ENCODE measurements at places on chromosomes 1 and 21.
A peak's percentile ranks its signal among the peaks of the same experiment; 100 is the strongest.

- DNase-seq: peak; percentile 17
Observed at GRCh38 chr1:73673971-73674370, 524.0 kb downstream of the LRRIQ3 start.

DNA sequence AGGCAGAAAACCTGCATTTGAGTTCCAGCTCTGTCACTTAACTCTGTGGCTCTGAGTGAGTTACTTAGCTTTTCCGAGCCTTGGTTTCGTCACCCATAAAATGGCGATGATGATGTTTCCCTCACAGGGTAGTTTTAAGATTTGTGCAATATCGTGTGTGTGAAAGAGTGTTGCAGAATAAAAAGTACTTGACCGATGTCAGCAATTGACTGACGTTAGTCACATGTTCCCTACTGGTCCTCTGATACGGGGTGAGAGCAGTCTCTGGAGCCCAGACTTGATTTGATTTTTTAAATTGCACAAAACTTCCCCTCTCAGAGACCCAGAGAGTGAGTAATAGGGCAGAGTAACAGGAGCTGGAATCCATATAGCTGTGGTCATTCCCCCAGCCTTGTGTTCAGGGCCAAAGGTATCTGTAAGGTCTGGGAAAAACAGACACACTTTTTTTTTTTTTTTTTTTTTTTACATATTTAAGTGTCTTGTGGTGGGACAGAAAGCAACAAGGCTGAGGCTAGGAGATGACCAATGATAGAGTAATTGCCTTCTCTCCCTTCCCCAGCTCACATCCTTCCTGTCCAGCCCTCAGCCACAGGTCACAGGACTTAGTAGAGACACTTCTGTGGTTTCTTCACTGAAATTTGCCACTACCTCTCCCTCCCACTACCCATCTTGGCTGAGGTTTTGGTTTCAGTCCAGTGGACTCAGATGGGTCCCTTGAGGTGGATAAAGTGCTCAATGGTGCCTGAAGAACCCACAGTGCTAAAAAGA is 2.0 kb downstream of the FCER1G start:
- DNase-seq: no peak

- DNase-seq: peak; percentile 83
Observed at GRCh38 chr1:109773203-109773899, 9.6 kb upstream of the EPS8L3 start.

GRCh38 chr1:230573658-230574057 is 68.6 kb upstream of the COG2 start:
- no peak for DNase-seq

DNA sequence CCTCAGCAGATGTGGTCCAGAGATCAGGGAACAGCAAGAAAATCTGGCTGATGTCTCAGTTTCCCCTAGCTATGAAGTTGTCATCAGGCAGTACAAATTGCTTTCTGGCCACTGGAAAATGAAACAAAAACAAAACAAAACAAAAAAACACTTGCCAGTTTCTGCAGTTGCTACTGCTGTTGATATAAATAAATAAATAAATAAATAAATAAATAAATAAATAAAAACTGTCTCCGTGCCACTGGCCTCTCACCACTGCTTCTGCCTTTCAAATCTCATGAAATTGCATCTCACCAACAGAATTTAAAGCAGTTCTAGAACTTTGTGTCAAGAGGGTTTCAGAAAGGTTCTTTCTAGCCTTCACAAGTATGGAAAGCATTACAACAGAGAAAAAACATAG is 62.9 kb downstream of the C1orf87 start:
- no peak for DNase-seq

GRCh38 chr21:19864476-19864875 is 1133.7 kb upstream of the NCAM2 start:
- no peak for DNase-seq

- no peak for DNase-seq
Observed at GRCh38 chr1:36172983-36173382, 17.0 kb downstream of the MAP7D1 start.

GRCh38 chr1:189859385-189859977 is 618.2 kb downstream of the BRINP3 start:
- peak; percentile 73 for DNase-seq

GRCh38 chr1:109803901-109804331 is 40.2 kb upstream of the EPS8L3 start:
- no peak for DNase-seq

DNA sequence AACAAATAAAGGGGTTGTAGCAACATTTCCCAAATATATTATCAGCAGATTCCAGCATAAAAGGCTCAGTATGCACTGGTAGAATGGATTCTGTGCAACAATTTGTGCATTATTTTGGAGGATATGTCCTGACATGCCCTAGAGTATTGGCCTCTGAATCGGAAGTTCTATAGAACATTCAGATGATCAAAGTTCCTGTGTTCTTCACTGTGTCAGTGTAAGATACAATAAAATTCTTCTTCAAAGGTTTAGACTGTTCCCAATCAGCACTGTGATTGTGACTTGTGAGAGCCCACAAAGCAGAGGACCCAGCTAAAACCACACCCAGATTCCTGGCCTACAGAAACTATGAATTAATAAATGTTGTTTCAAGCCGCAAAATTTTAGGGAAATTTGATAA is 33.6 kb upstream of the GBP5 start:
- DNase-seq: no peak

- no peak for DNase-seq
Observed at GRCh38 chr21:35775778-35776544, 284.4 kb downstream of the SETD4 start.

GRCh38 chr1:221174330-221174993 is 295.2 kb downstream of the HLX start:
- DNase-seq: peak; percentile 78

DNA sequence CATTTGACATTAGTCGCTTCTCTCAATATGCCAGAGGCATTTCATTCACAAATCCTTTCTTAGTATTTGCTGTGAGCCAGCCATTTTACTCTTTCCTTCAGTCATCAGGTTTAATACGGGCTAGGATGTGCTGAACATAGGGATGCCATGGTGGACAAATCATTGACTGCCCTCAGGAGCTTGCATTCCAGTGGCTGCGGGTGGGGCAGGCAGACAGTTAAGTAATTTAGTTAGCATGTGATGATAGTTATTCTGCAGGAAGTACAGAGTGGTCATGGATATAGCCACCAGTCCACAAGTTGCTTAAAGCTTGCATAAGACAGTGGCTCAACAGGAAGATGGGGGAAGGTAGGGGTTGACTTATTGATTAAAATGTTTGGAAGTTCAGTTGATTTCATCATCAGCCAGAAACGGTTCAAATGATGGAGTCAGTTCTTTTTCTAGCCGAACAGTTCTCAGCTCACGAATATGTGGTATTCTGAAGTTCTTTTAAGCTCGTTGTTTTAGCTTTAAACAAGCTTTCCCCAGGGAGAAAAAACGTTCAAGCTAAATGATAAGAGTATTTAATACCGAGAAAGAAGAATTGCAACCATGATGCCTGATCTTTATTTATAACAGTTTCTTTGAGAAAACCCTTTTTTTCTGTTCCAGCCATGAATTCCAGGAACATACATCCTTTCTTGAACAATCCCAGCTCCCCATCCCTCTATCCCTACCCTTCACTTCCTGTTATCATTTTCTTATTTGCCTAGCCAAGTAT is 1.4 kb downstream of the SLC22A15 start:
- peak; percentile 6 for DNase-seq

DNA sequence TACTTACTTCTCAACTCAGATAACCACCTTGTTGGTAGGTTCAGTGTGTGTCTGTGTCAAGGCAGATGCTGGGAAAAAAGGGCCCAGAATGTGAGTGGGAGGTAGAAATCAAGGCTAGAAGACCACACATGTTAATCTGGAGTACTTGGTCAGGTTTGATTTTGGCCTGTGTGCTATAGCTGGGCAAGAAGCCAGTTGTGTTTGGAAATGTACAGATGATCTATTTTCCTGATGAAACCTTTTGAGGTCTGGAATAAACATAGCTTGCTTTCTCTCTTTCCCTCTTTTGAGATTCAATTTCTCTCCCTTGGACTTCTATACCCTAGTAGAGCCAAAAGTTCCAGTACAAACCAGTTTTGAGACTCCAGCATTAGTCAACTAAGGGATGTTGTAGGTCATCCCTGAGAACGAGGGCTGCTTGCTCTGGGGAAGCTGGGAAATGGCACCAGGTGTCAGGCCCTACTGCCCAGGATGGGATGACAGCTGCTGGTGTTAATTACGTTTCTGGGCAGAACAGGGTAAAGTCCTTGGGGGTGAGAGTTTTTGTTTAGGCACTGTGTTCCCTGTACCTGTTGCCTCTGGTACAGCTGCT is 15.8 kb downstream of the MAPKAPK2 start:
- no peak for DNase-seq

DNA sequence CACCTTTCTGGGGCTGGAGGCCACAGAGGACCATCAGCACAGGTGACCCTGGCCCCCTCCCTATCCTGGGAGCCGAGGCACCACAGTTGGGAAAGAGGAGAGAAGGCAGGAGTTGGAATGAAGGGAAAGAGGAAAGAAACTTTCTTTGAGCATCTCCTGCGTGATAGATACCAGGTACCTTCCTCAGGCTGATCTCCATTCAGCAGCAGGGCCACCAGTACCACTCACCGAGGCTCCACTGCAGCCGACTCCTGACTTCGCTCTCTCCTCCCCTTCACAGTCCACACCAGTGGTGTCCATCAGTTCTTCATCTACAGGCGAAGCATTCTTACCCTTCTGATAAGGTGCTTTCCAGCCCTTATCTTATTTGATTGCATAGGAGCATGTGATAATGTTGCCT is 55.3 kb downstream of the LGR6 start:
- DNase-seq: no peak

- DNase-seq: peak; percentile 55
Observed at GRCh38 chr1:234743791-234744611, 134.0 kb upstream of the IRF2BP2 start.

DNA sequence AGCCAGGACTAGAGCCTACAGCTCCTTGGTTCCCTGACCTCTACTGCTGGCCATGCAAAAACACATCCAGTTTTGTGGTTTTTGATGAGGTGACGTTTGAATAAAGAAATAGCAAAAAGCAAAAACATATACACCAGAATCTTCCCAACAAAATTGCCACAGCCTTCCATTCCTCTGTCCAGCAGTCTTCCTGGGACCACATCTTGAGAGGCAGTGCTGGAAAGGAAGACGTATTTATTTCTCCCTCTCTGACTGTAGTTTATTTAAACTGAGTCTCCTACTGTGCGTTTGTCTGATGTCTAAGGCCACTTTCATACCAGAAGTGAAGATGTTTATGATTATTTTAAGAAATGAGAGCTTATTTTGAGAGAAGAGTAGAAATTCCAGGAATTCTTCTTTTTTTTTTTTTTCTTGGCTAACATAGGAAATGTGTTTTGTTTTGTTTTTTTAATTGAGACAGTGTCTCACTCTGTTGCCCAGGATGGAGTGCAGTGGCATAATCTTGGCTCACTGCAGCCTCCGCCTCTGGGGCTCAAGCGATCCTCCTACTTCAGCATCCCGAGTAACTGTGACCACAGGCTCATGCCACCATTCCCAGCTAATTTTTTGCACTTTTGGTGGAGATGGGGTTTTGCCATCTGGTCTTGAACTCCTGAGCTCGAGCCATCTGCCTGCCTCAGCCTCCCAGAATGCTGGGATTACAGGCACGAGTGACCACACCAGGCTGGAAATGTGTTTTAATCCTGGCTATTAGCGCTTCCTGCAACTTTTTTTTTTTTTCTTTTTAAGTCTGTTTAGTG is 118.5 kb downstream of the ITSN1 start:
- DNase-seq: no peak

DNA sequence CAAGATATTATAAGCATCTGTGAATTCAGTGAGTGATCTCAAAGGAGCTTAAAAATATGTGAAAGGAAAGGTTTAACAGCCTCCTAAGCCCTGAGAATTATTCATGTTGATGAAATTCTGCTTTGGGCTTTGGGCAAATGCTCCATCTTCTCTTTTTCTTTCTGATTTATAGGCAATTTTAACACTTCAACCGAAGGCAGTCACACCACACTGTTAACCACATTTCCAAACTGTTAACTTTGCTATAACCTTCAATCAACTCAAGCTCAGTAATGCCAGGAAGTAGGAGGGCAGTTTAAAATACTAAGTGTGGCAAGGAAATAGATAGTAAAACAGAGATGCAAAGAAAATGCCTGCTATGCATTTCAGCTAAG is 54.4 kb upstream of the NEK7 start:
- no peak for DNase-seq

- no peak for DNase-seq
Observed at GRCh38 chr1:231241750-231242149, 738 bp downstream of the GNPAT start.

GRCh38 chr21:45160198-45160597 is 85.8 kb downstream of the ADARB1 start:
- DNase-seq: no peak

GRCh38 chr1:234271243-234271606 is 102.0 kb upstream of the COA6 start:
- DNase-seq: no peak

- DNase-seq: no peak
Observed at GRCh38 chr1:159911326-159912070, 11.5 kb upstream of the CFAP45 start.

GRCh38 chr1:61337441-61337951 is 255.1 kb downstream of the NFIA start:
- DNase-seq: no peak

GRCh38 chr1:180579961-180580611 is 21.3 kb downstream of the OVAAL start:
- DNase-seq: peak; percentile 56

- DNase-seq: peak; percentile 41
Observed at GRCh38 chr1:227759341-227760300, 24.4 kb downstream of the SNAP47 start.

- no peak for DNase-seq
Observed at GRCh38 chr1:44646261-44647110, 27.8 kb downstream of the TMEM53 start.

- no peak for DNase-seq
Observed at GRCh38 chr1:201354151-201354900, 23.2 kb downstream of the TNNT2 start.

DNA sequence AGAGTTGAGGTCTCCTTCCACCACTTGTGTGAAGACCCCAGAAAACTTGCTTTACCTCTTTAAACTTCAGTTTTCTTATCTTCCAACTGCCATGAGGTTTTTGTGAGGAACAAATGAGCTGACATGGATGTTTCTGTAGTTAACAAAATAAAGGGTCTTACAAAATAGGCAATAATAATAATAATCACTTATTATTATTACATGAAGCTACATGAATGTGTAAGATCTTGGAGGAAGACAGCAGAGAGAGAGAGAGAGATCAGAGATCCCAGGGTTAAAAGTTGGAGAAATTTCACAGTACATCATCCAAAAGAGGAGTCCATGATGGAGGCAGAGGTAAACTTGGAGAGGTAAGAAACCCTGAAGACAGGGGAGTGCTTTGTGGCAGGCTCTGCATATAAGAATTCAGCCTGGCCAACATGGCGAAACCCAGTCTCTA is 10.7 kb downstream of the RCC1 start:
- DNase-seq: no peak

- no peak for DNase-seq
Observed at GRCh38 chr1:228977741-228978140, 242.5 kb downstream of the RHOU start.

DNA sequence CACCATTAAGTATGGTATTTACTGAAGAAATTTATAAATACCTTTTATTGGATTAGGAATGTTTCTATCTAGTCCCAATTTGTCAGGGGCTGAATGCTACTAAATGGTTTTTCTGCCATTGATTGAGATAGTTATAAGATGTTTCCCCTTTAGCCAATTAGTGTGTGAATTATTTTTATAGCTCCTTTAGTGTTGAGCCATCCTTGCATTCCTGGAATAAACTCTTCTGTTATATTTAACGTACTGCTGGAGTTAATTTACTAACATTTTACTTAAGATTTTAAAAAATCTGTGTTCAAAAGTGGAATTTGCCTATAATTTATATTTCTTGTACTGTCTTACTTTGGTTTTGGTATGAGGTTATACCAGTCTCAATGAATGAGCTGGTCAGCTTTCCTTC is 25.4 kb upstream of the LRRC3 start:
- DNase-seq: no peak
